ENCODE measurements at places on chromosomes 12 and 14.

DNA sequence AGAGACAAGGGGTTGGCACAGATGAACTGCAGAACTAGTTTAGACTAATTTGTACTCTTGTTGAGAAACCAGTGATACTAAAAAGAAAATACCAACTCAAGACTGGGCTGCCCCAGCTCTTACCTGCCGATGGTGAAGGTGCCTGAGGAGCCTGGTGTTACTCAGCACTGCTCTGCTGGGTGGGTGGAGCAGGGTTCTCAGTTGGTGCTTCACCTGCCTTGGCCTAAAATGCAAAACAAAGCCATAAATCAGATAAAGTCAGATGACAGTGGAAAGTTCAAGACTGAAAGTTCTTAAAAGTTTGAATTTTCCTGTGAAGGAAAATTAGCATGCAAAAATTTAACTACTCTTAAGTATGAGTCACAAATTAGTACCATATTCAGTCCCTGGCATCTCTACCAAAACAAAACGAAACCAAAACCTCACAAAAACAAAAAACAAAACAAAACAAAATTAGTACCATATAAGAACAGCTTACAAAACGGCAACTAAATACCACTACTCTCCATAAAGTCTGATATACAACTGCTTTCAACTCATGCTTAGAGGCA, 21.9 kb downstream of the YBX3 start:
- DNase-seq = no peak

DNA sequence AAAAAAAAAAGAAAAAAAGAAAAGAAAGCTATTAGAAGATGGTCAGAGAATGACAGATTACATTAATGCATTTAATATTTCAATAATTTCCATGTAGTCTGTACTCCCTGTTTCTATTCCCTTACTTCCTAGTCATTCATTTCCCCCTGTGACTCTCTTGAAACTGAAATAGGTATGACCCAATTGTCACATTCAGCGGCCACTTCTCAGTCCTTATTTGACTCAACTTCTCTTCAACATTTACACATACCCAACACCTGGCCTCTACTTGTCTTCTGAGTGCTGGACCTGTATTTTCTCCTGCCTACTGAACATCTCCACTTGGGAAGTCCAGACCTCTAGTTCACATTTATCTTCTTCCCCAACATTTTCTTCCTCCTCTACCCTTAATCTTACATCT, 7.2 kb downstream of the EEA1 start:
- no peak for DNase-seq

DNA sequence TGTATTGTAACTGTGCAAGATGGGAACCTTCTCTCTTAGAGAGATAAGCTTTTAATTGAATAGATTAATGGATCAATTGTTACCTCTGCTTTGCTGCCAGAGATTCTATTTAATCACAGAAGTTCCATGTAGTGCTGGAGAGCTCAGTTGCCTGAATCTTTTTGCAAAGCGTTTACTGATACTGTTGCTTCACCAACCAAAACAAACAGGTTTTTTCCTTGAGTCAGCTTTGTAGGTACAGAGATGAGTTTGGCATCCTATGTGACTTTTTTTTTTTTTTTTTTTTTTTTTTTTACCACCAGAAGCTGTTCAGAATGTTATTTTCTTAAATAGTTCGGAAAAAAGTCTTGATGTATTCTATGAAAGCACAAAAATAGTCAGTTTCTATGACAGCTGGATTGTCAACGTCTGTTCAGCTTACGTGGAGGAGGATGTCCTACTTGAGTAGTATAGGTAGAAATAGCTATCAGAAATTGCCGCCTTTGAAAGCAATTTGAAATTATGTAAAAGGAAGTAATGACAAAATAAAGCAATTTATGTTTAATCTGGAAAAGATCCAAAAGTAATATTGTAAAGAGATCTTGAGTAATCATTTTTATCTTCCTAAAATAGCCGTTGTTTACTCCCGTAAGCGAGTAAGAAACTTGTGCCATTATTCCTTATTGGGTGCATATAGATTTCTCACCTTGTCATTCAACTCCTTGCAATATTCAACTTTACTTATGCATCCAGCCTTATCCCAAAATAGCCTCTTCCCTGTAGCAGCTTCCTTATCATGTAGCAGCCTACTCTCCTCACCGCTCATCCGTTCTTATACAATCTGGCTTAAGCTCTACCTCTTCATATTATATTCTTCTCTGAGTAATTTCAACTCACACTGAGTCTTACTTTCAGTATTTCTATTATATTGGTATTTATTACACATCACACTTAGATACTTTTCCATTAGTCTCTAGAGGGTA, 5.2 kb downstream of the LRRK2 start:
- DNase-seq = no peak

DNA sequence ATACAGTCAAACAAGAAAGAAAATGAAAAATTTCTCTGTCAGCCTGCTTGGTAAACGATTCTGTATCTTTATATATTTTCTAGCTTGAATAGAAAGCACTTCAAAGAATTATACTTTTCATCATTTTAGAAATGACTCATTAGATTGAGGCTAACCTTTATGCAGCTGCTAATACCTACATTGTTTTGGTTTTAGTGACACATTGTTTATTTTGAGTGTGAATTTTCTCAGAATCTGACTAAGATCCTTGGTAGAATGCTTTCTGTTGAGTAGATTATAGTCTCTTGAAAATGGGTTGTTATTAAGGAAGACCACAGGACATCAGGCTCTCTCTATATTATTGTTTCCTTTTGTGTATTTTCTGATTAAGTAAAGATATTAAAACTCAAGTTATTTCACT, at the start of gene PMCH:
TSS of gene PMCH (minus strand) at position 45 of the 400 bp plus-strand sequence. CDS start 63 bp downstream, outside the sequence.
- no peak for DNase-seq

GRCh38 chr12:109473006-109473405, 4.1 kb downstream of the KCTD10 start:
- no peak for DNase-seq

GRCh38 chr14:29629839-29630238, 297.8 kb downstream of the PRKD1 start:
- DNase-seq = no peak

- DNase-seq = no peak
These were observed 50.6 kb upstream of the REP15 start for GRCh38 chr12:27645671-27646070.
